ENCODE measurements at places on chromosomes 11 and 22. TPM values are rescaled to one million over a fixed set of nuclear protein-coding genes. Genes with fewer than 3 reads are reported as not detected.

SLC22A6 gene
- total RNA-seq: not detected

SLC17A6 gene
- total RNA-seq: not detected

OR2AT4 gene
- total RNA-seq: 0.01 TPM

THYN1 gene
- total RNA-seq: 16.9 TPM

MAJIN gene
- not detected for total RNA-seq
